ENCODE measurements at places on chromosomes 6 and 20. TPM values are rescaled to one million over a fixed set of nuclear protein-coding genes. Genes with fewer than 3 reads are reported as not detected.

- DNase-seq: no peak
These were observed 133.8 kb downstream of the GMPR start for GRCh38 chr6:16372029-16372776.

Gene TSBP1
- total RNA-seq: not detected

DNA sequence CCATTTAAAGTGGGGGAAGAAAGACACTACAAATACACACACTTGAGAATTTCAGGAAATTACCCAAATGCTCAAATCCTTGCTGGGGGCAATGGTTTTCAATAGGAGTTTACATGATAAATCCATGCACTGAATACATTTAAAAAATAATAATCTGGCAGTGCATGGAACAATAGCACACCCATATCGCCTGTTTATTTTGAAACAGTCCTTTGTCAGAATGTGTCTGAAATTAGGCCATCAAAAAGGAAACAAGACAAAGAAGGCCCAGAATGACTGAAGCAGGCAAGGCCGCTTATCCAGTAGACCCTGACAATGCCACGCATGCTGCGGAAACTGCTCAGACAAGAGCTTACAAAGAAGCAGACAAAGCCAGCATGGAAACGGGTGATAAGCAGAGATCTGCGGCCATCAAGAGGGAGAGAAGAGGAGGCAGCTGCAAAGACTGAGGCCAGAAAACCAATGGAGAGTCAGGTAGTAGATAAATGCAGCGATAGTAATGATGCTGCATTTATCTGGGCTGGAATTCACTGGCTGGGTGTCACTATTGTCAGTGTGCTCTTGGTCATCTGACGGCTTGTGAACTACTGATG is 211.9 kb upstream of the CNR1 start:
- DNase-seq: no peak

Gene LGSN
- not detected for total RNA-seq

DNA sequence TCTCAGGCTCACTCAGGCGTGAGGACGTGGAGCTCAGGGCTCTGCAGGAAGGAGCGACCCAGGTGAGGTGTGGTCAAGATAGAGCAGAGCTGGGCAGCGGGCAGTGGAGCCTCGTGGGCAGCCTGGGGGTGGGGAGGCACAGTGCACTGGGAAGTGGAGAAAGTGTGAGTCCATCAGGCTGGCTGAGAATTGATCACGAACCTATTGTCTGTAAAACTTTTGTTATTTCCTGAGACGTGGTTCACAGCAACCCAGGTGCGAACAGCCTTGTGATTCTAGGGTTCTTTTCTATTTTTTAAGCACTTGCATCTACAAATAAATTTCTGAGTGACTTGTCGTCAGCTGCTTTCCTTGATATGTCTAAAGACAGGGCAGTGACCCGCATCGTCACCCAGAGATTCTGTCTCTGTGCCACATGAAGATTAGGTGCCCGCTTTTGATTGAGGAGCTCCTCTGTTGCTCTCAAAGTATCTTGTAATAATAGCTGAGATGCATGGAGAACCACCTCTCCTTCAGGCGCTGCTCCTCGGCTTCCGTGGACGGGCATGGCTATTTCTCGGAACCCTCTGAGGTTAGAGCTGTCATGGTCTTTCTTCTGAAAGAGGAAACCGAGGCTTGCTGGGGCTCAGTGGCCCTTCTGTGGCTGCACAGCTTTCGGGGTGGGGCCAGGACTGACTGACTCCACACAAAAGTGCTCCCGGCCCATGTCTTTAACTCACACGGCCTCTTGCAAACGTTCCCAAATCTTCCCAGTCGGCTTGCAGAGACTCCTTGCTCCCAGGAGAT is 662 bp upstream of the CCR6 start:
- DNase-seq: no peak

GRCh38 chr6:110395221-110395620 is 20.2 kb downstream of the DDO start:
- DNase-seq: no peak

Gene GJA1
- 431 TPM for total RNA-seq

All from skin of body (tissue), 3 donors.